ENCODE measurements at places on chromosomes 6 and 20.

DNA sequence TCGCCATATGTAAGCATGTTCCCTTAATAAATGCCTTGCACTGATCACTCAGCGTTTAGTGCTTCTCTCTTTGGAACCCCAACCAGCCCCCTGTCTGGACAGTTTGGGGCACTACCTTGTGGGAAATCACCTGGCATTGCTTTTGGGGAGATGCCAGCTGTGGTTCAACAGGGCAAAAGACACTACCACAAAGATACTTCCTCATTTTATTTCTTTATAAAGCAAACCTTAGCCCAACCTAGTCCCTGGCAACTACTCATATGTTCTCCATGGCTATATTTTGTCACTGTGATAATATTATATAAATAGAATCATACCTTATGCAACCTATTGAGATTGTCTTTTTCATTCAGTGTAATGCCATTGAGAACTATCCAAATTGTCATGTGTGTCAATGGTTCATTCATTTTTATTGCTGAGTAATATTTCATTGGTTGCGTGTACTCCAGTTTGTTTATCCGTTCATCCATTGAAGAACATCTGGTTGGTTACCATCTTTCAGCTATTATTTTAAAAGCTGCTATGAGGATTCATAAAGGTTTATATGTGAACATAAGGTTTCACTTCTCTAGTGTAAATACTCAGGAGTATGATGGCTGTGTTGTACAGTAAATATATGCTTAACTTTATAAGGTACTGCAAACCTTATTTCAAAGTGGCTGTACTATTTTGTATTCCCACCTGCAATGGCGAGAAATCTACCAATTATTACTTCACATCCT, 114.8 kb downstream of the MOXD1 start:
- DNase-seq: no peak

- no peak for DNase-seq
Measured at GRCh38 chr6:126761854-126762253, 356.6 kb upstream of the RSPO3 start.

GRCh38 chr6:28125401-28125800, 992 bp downstream of the ZSCAN16 start:
- no peak for DNase-seq

- no peak for DNase-seq
Measured at GRCh38 chr6:30963641-30964040, 19.9 kb upstream of the MUC21 start.

DNA sequence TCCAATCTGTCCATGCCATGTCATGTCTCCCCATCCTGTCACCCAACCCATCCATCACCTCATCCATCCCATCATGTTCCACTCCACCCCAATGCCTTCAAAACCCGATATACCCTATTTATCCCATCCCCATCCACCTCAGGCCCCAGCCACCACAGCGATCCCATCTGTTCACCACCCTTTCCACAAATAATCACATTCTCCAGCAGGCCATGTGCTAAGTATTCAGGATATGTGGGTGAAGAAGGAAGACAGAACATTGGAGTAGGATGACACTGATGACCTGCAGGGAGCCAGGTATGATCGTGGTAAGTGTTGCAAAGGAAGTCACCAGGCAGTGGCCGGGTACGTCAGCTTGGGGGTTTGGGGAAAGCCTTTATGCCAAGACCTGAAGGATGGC, 48.8 kb downstream of the NPEPL1 start:
- no peak for DNase-seq

DNA sequence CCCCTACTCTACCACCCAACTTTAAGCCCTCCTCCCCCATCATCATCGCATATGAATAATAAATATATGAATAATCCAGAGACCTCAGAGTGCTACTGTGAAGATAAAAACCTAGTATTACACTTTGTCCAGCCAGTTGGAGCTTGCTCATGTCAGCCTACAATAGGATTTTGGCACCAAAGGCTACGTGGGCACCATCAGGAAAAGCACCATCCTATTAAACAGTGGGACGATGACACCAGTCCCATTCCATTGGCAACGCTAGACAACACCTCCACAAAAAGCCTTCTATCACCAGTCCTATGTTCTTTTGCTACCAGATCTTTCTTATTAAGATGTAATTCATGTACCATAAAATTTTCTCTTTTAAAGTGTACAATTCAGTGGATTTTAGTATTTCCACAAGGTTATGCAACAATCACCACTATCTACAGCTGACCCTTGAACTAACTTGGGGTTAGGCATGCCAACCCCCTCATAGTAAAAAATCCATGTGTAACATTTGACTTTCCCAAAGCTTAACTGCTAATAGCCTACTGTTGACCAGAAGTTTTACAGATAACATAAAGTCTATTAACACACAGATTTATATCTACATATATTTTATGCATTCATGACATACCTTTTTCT, 41.1 kb downstream of the CNKSR3 start:
- DNase-seq: no peak

- no peak for DNase-seq
Measured at GRCh38 chr6:104713982-104714381, 145.7 kb downstream of the HACE1 start.

- DNase-seq: peak; percentile 10
Measured at GRCh38 chr6:100730001-100730980, 150.8 kb downstream of the ASCC3 start.

DNA sequence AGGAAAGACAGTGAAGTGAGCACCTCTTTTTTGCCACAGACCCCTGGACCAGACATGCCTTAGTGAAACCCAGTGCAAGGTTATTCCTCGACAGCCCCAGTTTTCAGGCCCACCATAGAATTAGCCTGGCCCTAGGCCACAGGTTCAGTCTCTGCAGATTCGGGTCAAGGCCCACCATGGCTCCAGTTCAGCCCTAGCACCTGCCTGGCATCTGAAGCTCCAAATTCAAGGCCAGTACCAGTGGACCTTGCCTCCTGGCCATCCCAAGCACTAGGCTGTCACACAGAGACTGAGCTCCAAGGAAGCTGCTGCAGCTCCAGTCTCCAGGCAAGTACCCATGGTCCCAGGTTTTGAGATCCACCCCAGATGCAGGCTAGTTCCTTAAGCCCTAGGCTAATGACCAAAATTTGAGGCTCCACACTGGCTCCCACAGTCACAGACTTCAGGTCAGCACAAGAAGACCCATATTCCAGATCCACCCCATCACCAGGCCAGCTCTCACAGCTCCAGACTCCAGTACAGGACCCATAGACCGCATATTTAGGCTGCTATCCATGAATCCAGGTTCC, 877.5 kb upstream of the ADGRB3 start:
- DNase-seq: no peak

- no peak for DNase-seq
Measured at GRCh38 chr6:23435126-23435525, 690.9 kb upstream of the NRSN1 start.

DNA sequence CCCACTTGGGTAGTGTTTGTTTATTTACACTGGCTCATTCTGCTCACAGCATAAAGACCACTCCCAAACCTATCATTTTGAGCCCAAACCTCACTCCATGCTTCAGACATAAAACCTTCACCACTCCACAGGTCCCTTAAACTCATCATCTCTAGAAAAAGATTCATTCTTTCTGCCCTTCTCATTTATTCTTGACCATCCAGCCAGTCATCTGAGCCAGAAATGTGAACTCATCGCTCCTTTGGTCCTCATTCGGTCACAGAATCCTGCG, 12.4 kb downstream of the TPMT start:
- no peak for DNase-seq

GRCh38 chr6:17574866-17575560, 25.1 kb upstream of the FAM8A1 start:
- DNase-seq: no peak
